Cortex of kidney (tissue), 1 donor: ENCODE measurements at places on chromosomes 1 and 21.

GRCh38 chr1:226611301-226611700 lies 62.7 kb downstream of the STUM start:
- no peak for DNase-seq

DNA sequence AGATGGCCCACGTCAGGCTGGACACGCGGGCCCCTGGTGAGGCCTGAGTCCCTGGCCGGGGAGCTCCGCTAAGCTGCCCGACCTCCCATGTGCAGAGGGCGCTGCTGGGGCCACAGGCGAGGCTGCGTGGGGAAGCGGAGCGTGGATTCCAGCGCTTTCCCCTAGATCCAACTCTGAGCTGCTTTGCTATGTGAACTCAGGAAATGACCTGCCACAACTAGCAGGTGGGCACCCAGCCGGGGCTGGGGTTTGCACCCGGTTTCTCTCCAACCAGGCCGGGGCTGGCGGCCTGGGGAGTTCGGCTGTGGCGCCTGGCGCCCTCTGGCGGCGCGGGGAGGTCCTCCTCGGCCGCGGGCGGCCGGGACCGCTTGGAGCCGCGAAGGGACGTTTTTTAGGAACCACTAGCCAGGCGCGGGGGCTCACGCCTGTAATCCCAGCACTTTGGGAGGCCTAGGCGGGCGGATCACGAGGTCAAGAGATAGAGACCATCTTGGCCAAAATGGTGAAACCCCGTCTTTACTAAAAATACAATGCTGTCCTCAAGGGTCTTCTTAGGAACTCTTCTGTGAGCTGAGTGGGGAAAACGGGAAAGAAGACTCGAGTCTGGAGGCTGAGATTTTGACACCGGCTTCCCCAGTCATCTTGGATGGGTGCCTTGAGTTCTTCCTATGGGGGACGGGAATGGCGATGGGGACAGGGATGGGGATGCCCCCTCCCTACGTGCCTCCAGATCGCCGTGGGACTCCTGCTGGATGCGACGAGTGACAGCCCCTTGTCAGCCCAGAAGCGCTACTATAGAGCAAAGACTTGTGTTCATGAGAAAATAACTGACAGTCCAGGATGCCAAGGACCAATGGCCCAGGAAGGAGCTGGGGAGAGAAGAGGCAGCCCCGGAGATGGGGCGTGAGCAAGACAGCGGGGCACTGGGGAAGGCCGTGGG lies 12.6 kb downstream of the PYCR2 start:
- DNase-seq: no peak

GRCh38 chr1:55604179-55604578 lies 389.0 kb upstream of the USP24 start:
- DNase-seq: no peak

GRCh38 chr1:36068866-36069265 lies 15.0 kb upstream of the TEKT2 start:
- DNase-seq: no peak

DNA sequence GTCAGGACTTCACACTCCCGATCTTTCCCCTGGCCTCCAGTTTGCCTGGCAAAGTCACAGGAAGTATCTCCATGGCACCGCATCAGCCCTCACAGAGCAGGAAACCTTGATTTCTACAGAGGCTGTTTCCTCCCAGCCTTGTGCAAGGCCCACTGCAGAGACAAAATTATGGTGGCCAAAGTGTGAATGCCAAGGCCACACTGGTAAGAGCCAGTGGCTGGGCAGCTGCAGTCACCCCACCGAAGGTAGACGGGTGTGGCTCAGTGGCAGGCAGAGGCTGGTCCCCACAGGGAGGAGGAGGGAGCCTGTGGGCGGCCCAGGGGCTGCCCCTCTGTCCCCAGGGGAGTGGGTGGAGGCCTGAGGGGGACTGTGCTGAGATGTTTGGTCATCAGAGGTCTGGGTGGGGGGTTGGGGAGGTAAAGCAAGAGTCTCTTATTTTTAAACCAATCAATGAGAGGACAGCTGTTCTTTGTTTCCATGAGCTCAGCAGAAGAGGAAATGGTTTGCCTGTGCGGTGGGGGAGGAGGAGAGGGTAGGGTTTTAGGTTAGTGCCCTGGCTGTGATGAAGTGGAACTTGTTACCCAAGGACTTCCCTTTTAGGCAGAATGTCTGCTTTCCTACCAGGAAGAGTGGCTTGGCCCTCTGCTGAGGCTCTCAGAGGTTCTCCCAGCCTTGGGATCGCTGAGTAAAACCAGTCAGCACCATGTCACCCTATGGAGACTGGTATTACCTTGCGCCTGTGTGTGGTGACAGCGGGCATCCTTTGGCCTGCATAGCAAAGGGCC lies 18.0 kb upstream of the BTG2 start:
- no peak for DNase-seq

DNA sequence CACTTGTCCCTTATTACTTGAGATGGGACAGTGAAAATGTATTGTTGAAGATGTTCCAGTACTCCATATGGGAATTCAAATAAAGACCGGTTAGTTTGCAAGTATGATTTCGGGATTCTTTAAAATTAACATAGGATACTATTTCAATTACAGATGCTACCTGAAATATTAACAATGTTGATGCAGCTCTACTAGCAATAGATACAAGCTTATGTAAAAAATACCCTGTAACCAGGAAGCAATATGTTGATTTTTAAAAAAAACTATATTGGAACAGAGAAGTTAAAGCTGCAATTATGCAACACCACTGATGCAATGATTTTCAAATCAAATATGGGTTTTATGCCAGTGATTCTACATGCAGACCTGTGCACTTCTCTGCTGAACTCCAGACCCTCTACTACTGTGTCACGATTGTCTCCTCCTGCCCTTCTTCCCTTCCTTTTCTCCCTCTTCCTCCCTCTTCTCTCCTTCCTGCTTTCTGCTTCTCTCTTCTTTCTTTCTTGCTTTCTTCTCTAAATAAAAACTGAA lies 179.2 kb downstream of the ATP6V1G3 start:
- DNase-seq: no peak

DNA sequence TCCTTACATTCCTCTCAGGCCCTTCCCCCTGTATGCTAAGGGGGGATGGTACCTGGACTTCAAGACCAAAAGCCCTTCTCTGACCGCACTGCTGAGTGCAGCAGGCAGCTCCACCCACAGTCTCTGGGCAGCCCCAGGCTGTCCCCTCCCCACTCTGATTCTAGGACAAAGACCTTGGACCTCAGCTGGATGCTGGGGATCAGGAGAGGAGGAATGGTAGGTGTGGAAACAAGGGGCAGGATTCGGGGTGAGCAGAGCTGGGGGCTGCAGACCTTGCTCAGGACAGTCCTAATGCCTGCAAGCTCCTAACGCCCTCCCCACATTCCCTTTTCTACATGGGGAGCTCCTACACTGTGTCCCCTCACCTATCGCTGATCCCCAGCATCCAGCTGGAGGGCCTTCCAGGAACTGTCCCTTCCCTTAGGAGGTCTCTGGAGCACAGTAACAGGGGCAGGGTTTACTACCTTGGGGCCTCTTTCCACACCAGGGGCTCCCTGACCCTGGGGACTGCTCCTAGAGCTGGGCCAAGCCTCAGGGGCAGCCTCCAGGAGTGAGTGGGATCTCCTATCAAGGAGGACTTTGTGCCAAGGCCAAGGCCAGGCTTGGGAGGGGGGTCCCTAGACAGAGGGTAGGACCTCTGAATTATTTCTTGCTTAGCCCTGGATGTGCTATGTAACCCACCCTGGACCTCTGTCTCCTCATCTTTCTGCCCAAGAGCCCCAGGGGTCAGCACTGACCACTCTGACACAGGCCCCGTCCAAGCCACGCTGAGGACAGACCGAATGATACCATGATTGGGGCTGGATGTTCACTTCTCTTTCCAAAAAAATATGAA lies 5.6 kb downstream of the CLDN19 start:
- no peak for DNase-seq

GRCh38 chr1:165411396-165411795 lies 33.5 kb downstream of the RXRG start:
- DNase-seq: no peak

DNA sequence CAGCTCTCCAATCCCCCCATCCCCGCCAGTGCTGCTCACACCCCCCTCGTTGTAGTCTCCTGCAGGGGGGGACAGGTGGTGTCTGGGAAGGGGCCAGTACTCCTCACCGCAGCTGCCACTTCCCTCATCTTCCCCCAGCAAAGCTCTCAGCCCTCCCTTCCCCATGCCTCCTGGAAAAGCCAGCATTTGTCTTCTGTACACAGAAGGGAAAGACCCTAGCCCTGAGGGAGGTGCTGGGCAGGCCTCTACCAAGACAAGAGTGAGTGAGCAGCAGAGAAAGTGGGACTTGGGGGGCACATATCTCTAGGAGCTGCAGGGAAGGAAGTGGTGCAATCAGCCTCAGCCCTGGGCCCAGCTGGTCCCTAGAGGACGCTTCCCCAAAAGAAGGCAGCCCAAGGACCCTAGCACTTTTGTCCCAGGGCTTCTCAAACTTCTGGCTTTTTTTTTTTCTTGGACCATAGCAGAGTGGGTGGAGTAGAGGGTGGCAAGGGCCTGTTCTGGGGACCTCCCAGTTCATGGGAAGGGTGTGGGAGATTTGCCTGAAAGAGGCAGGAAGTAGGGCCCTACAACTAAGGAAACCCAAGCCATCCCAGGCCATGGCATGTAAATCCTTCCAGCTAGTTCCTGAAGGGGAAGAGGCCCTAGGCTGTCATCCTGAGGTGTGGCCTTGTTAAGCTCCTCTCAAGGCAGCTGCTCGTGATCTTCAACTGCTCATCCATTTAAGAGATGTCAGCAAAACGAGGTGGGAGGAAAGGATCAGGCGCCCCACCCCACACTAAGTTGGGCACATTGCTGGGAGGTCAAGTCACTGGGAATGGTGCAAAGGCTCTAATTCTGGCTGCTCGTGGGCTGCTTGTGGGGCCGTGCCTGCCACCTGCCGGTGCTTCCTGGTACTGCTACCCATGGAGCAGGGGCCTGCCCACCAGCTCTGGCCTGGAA lies 12.6 kb downstream of the ZC3H12A start:
- no peak for DNase-seq

- DNase-seq: no peak
These were observed 4.5 kb downstream of the PRRX1 start for GRCh38 chr1:170668209-170669106.

DNA sequence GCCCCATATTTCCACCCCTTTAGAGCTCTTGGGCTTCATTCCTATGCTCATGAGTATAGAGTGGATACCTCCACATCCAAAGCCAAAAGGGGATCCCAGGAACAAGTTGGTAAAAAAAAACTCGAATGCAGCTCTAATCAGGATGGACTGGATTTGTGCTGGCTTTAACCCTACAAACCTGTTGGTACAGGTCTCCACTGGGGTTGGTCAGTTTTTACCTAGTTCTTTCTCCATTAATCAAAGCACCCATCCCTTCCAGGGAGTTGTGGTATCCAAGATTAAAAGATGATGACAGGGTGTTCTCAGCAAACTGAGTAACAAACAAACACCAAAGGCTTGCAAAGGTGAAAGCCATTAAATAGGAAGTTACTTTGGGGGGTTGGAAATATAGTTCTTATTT lies 5.9 kb upstream of the CRNN start:
- no peak for DNase-seq

- DNase-seq: no peak
These were observed 82.2 kb upstream of the AK4 start for GRCh38 chr1:65065524-65066418.

- no peak for DNase-seq
These were observed 104.6 kb downstream of the DIRAS3 start for GRCh38 chr1:67945733-67946374.

- no peak for DNase-seq
These were observed 38.2 kb downstream of the IL23R start for GRCh38 chr1:67204298-67204980.

DNA sequence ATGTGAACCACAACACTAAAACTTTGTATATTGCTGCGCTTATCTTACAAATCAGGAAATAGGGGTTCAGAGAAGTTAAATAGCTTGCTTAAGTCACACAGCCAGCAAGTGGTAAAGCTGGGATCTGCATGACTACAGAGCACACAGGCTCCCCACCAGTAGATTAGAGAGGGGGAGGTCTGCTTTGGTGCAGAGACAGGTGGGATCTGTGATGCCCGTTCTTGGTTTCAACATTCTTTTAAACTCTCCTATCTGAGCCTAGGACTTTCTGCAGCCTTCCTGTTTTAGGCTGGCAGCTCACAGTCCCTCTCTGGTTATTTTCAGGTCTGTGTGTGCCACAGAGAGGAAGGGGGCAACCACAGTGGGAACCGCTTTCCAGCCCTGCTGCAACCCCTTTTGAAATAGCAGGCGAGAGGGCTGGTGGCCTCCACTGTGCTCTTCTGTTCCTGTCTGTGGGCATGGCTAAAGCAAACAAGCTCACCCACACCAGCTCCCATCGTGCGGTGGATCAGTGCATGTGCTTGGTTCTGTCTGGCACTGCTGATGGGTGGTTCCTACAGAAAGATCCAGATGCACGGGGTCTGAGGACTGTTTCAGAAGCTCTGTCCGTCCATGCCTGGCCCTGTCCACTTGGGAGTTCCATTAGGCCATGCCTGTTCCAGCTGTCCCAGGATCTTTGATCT lies 1.7 kb upstream of the IL6R start:
- no peak for DNase-seq

DNA sequence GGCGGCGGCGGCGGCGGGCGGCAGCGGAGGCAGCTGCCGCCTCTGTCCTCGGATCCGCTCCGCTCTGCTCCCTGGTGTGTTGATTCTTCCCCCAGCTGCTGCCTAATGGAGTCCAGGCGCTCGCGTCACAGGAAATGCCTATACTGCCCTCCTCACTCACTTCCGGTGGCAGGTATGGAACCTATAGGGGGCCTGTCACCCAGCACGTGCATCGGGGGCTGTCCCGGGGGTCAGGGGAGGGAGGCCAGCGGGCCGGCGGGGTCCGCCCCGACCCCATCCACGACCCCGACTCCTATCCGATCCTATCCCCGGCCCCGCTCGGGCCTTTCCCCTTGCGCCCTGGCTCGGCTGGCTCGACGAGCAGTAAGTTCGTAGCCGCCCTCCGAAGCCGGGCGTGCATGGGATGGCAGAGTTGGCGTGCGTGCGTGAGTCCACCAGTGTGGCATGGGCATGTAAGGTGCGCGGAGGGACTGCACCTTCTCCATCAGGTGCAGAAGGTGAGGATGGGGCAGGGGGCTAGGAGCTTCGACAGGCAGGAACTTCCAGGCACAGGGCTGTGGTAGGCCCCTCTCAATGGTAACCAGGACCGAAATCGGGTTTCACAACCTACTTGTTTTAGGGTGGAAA lies at the start of gene WDR26:
WDR26 (minus strand) TSS at position 107 of the 627 bp plus-strand sequence.
- DNase-seq: no peak

GRCh38 chr21:42143111-42143510 lies 72.0 kb downstream of the UMODL1 start:
- no peak for DNase-seq

- no peak for DNase-seq
These were observed 56.5 kb upstream of the SSBP3 start for GRCh38 chr1:54462597-54463258.

- DNase-seq: no peak
These were observed 1.4 kb upstream of the PAFAH2 start for GRCh38 chr1:25999041-25999800.

GRCh38 chr1:225889743-225890142 lies 797 bp upstream of the LEFTY1 start:
- DNase-seq: no peak

DNA sequence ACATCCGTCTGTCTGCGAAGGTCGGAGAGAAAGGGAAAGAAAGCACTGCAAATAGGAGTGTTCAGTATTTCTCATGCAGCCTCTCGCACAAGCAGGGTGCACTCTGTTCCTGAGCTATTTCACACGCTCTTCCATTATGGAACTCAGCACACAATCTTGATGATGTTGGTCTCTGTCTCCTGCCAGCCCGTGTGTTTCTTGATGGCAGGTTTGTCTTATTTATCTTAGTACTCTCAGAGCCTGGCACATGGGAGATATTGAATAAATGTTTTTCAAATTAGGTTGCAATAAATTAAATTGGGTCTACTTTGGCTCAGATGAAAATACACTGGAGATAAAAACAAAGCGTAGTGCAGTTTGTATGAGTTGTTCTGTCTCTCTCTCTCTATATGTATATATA lies 134.9 kb upstream of the ETS2 start:
- no peak for DNase-seq
